Heart left ventricle (tissue), 16 donors: ENCODE measurements at places on chromosomes 13 and 19. TPM values are rescaled to one million over a fixed set of nuclear protein-coding genes. Genes with fewer than 3 reads are reported as not detected.

- no peak for DNase-seq
These were observed 902 bp upstream of the ZNF428 start for GRCh38 chr19:43620061-43621001.

- DNase-seq: peak; percentile 36
These were observed 72.1 kb downstream of the SLC7A1 start for GRCh38 chr13:29523199-29523961.

GRCh38 chr19:2087621-2088100, 8.5 kb downstream of the MOB3A start:
- no peak for DNase-seq

DNA sequence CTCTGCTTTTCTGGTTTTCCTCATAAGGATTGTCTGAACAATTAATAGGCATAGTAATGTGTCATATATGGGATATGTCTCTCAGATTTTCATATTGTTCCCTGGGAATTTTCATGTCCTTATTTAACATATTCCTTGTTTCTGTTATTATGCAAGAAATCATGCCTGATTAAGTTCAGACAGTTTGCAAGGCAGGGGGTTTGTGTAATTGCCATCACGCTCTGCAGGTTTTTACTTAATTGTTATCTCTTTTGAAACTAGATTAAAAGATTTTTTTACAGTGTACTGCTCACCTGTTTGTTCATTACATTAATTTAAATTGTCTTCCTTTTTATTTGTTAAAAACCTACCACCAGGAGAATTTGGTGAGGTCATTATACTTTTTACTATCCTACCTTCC, 1253.2 kb upstream of the PRR20A start:
- DNase-seq: no peak

DNA sequence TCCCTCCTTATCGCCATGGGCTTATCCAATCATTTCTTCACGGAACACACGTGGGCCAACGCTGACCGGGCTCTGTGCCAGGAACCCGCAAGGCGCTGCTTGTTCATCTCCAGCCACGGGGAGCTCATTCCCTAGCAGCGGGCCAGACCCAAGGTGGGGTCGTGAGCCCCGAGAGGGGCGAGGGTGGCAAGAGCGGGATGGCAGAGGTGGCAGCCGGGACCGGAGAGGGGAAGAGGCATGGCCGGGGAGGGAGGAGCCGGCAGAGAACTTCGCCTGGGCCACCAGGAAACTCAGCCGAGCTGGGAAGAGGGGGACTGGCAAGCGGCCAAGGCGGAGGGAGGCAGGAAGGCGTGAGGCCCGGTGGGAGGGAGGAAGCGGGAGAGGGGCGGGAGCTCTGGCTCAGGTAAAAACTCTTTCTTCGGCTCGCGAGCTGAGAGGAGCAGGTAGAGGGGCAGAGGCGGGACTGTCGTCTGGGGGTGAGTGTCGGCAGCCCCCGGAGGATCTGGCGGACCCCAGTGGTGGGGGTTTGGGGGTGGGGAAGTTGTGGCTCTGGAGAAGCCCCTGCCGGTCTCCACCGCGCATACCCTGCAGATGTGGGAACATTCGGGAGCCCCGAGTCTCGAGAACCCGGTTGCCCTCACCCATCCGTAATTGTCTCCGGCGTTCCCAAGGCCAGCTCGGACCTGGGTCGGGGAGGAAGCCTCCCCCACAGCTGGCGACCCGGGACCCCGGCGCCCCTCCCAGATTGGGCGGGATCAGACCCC, at the start of gene B3GNT3:
Gene B3GNT3, plus strand, starts transcription at position 408 of the 764 bp plus-strand sequence. CDS start 12,670 bp downstream, outside the sequence.
- DNase-seq: no peak

ZNF442 gene
- total RNA-seq: 1.1 TPM
